ENCODE measurements at places on chromosomes 7 and 10.
A peak's percentile ranks its signal among the peaks of the same experiment; 100 is the strongest.

DNA sequence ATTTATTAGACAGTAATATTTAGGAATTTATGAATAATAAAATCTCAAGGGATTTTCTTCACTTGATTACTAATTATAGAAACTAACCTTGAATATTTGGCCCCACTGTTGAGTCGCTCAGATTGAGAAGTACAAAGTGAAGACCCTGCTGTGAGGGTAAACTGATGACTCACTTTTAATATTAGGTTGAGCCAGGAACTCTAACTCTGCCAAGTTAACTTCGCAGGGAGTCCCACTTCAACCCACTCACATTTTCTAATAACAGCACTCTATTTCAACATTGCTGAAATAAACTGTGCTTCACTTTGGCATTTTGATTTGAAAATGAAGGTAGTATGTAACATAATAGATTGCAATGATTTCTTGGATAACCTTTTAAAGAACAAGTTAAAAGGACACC, 200.7 kb downstream of the POLR1F start:
- DNase-seq: no peak

GRCh38 chr7:34596887-34597286, 61.1 kb upstream of the NPSR1 start:
- DNase-seq: no peak

DNA sequence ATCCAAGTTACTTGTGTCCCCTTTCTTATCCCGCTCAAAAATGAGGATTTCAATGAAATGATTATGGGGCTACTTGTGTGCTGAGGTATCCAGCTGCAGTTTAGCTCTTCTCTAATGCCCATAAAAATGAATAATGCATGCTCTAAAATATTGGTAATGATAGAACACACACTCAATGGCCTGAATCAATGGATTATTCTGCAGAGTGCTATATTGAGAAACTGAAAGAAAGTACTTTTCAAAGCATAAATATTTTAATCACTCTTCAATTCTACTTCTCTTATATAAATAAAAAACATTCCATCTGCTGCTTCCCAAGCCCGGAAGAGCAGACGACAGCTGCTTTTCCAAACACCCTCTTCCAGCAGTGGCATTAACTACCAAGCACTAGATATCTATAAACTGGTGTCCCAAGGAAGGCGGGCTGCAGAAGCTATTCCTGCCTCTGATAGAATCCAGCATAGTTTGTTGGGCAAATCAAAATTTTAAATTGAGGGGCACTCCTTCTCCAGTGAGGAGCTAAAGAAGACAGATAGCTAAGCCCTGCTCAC, 284.9 kb upstream of the AOAH start:
- DNase-seq: no peak

DNA sequence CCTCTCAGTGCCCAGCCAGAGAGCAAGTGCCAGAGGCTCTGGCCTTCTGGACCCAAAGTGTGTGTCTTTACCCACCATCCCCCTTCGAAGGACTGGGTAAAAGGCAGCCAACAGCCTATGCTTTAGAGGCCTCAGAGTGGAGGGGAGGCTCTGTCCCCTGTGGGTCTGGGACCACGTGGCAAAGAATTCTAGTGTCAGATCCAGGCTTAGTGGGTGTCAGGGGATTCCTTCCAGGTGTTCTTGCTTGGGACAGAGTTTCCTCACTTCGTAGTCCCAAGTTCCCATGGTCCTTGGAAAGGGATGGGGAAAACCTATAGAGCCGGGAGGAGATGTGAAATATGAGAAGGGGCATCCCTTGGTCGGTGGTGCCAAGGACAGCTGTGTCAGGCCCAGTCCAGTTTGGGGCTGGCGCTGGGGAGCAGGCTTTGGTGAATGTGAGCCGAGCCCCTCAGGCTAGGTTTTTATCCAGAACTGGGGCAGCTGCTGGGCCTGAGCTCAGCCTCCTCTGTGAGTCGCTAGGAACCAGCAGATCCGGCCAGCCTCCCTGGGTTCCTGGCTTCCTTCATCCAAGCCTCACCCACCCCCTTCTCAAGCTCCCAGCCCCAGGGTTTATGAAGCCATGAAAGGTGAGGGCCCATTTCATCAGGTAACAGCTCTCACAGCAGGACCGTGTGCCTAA, 71.2 kb downstream of the C10orf105 start:
- DNase-seq: no peak

- DNase-seq: no peak
These were observed 20.5 kb downstream of the TLL2 start for GRCh38 chr10:96493254-96493653.

DNA sequence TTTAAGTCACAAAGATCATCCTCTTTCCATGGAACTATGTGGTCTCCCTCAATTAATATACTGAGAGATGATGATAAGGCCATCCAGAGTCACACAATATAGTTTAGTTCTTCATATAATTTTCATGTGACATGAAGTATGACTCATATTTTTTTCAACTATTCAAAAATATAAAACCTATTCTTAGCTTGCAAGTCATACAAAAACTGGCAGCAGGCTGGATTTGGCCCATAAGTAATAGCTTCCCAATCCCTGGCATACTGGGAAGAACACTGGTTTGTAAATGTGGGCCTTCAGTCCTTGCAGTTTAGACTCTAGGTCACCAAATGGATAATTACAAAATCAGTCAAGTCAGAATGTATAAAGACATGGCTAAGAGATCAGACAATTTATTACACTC, 356.6 kb downstream of the PPP1R3A start:
- DNase-seq: no peak

- DNase-seq: no peak
These were observed 10.2 kb downstream of the PKD2L1 start for GRCh38 chr10:100319707-100320402.

DNA sequence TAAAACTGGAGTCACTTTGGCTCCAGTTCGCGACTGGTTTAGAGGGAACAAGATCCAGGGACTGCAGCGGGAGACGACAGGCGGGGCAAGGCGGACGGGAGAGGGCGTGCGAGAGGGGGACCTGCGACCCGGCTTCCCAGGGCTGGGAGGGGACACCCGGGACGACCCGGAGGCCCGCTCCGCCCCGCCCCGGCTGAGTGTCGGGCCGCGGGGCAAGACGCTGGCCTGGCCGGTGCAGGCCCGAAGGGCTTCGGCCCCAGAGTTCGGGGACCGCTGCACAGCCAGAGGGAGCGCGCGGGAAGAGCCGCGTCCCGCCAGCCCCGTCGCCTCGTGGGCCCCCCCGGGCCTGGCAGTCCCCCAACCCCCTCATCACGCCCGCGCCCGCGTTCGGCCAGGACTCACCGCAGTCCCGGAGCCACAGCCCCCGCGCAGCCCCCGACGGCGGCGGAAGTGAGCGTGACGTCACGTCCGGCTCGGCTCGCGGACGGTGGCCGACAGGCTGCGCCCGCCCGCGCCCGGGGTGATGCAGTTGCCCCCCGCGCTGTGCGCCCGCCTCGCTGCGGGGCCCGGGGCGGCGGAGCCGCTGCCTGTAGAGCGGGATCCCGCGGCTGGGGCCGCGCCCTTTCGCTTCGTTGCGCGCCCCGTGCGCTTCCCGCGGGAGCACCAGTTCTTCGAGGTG, at the start of the genes TUBGCP2 and ZNF511:
Gene TUBGCP2, minus strand, starts transcription at position 452 of the 679 bp plus-strand sequence. CDS start 5,931 bp downstream, outside the sequence.
Gene ZNF511, plus strand, starts transcription at position 494 of the 679 bp plus-strand sequence. Its CDS starts 30 bp downstream, at position 524.
- peak; percentile 82 for DNase-seq

GRCh38 chr10:103602028-103602851, 108.7 kb downstream of the NEURL1 start:
- no peak for DNase-seq

DNA sequence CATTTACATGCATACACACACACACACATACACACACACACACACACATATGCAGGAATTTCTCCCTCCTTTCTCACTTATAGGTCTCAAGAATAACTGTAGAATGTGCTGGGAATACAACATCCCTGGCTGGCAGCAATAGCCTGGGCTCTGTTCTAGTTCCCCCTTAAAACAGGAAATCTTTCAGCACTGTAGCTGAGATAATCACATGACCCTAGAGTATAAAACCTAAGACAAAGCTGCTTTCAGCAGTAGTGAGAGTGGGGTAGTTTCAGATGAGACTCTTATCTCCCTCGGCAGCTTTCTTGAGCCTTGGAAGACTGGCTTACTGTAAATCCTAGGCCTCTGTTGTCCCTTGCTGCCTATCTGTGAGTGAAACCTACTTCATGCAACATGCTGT, 137.4 kb upstream of the AKR1E2 start:
- DNase-seq: no peak

DNA sequence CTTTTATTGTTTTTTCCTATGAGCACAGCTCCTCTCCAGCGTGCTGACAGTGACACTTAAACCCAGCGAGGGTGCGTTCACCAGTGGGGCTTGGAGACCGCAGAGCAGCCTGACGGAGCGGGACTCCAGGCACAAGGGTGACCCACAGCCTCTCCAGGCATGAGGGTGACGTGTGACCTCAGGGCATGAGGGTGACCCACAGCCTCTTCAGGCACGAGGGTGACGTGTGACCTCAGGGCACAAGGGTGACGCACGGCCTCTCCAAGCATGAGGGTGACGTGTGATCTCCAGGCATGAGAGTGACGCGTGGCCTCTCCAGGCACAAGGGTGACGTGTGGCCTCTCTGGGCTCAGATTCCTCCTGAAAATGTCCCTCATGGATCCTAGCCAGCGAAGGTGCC, 164.3 kb upstream of the TCERG1L start:
- DNase-seq: no peak

- no peak for DNase-seq
These were observed 14.9 kb downstream of the TSPAN15 start for GRCh38 chr10:69466158-69466490.

DNA sequence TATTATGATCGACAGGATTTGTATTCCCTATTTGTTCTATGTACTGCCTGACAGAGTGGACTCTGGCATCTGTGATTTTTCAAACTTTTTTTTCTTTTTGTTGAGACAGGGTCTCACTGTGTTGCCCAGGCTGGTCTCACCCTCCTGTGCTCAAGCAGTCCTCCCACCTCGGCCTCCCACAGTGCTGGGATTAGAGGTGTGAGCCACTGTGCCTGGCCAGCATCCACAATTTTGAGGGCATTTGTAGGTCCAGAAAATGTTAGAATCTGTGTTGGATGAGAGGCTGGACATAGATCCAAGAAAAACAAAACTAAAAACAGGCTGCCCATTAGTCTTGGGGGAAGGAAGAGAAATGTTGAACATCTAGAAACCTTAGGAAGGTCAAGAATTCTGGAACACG, 34.3 kb downstream of the SGPL1 start:
- no peak for DNase-seq

DNA sequence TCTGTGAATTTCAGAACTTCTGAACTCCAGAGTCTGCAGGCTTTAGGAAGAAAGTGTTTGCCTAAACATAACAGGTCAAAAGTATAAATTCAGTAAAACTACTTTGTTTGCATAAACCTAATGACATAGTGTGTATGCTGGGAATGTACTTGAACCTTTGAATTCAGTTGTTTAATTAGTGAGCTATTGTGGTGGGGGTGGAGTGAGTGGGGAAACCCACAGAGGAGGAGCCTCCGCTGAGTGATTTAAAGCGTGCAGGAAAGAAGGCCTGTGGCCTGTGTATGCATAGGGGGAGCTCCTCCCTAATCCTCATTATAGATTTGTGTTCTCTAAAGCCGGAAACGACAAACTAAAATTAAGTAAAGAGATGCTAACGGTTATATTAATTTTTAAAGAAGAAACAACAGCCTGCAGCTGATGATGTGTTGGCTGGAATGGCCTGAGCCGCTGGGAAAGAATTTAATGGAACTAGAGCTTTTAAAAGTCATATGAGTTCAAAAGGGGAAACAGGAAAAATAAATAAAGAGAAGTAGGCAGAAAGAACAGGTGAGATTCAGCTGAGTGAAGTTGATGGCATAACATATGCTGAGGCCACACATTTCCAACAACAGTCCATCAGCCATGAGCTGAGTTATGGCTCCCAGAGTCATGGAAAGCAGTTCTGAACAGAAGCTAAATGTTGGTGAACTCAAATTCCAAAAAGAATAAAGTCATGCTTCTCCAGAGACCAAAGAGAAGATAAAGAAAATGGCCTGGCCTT, 595.0 kb downstream of the GRM8 start:
- DNase-seq: no peak

- DNase-seq: no peak
These were observed 54.8 kb downstream of the ASAH2B start for GRCh38 chr10:50794490-50794889.

- DNase-seq: no peak
These were observed 7.0 kb upstream of the NDUFB2 start for GRCh38 chr7:140689199-140690152.

DNA sequence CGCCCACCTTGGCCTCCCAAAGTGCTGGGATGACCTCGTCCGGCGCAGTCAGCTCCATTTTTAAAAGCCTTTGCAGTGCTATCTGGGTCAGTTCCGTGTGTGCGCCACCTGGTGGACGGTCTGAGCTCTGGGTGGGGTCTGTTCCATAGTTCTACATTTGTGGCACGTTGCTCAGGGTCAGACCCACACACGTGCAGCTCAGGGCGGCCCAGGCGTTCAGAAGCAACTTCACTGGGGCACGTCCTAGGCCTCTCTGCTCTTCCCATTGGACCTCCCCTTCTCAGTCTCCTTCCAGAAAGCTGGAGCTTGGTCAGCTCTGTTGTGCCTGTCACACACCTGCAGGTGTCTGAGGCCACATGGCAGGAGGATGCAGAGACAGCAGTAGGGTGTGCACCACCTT, 137.9 kb downstream of the DNAJB6 start:
- DNase-seq: no peak

GRCh38 chr10:103254538-103255325, 9.0 kb downstream of the RPEL1 start:
- no peak for DNase-seq

DNA sequence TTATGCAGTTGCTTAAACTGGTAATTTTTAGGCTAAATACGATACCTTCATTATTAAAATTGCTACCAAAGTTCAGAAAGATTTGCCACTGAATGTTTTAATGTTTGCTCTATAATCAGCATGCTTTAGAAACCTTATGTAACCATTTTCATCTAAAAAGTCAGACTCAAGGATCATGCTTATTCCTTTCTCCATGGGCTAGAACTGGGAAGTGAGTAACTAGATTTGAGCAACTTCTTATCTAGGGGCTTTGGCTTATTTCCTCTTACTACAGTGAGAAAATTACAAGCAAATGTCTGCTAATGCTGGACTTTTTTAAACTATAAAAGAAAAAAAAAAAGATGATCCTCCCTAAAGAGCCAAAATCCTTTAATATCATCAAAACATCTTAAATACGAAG, 215.9 kb downstream of the CRPPA start:
- no peak for DNase-seq

DNA sequence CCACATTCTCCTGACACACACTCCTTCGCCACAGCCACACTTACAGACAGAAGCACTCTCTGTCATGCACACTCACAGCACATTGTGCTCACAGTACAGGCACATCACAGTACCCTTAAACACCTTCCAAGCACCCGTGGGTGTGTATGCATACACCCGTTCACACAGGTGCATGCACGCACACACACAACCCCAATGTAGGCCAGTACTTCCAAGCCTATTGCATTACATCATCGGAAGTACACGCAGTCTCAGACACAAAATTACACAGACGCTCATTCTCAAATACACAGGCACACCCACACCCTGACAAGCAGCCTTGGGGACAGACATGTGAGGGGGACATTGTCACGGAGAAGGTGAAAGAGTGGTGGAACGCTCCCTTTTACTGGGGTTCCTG, 11.1 kb downstream of the KAZALD1 start:
- no peak for DNase-seq

Measured in stimulated activated CD4-positive, alpha-beta T cell treated with anti-CD3 and anti-CD28 coated beads, TNF-alpha, amount 100 ng/mL, for 24 hours (primary cell).